ENCODE measurements at places on chromosomes 5 and 9.
A peak's percentile ranks its signal among the peaks of the same experiment; 100 is the strongest.

- DNase-seq, result no peak
These were observed 620.2 kb downstream of the ACTL7B start for GRCh38 chr9:108235609-108236008.

- DNase-seq, result no peak
These were observed 14.6 kb downstream of the ANKS6 start for GRCh38 chr9:98781588-98782383.

DNA sequence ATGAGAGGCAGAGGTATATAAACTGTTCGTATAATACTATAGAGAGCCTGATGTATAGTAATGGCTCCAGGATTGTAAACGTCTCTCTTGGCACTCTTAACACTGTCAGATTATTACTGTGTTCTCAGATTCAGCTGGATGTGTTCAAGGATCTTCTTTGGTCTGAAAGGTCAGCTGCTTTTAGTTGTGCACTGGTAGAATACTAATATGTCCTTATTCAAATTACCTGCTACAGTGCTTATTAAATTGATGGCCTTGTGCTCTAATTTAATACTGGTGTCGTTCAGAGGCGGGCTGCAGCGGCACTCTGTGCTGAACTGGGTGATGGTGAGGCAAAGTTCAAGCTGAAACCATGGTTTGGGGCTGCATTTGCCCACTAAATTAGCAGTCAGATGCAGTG is 216.7 kb upstream of the ARRDC3 start:
- DNase-seq, result no peak

DNA sequence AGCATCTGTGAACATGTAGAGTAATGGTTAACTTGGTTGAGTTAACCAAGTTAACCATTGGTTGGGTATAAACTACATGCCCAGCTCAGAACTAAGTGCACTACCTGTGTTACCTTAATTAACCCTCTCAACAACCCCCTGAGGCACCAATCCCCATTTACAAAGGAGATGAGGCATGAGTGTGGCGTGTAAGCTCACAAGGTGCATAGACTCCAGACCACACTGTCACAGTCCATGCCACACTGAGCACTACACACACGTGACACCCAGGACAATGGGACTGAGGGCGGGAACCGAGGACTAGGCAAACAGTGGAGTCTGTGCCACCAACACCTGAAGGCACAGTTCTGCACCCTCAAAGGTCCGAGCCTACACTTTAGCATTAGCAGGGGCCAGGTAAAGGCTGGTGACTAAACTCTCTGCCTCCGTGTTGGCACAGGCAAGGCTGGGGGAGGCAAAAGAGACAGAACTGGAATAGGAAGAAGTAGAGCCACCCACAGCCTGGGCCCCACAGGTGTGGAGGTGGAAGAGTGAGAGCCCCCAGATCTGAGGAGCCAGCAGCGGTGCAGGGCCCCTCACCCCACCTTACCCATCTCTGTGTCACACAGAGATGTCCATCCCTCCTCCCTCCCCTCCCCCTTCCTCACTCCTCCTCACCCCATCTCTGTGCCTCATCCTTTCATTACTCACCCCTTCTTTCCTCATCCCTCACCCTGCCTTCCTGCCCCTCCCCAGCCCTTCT is 2.2 kb upstream of the DNAJB5 start:
- peak; percentile 32 for DNase-seq

GRCh38 chr5:150066901-150067396 is 19.4 kb downstream of the CSF1R start:
- DNase-seq, result peak; percentile 91

GRCh38 chr9:110015759-110016158 is 192.2 kb downstream of the C9orf152 start:
- DNase-seq, result peak; percentile 83

DNA sequence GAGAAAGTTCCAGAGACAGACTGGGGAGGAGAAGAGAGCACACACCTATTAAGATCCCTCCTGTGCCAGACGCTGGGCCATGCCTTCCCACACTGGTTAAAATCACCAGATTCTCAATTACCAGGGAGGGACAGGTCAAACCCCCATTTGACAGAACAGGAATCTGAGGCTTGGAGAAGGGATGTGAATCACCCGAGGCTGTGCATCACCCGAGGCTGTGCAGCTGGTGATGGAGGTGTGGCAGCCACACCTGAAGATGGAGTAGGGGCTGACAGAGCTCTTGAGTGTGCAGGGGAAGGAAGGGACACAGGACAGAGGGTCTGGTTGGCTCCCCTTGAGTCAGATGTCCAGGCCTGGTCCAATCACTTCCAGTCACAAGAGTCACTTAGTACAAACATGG is 70.6 kb downstream of the LMX1B start:
- no peak for DNase-seq

DNA sequence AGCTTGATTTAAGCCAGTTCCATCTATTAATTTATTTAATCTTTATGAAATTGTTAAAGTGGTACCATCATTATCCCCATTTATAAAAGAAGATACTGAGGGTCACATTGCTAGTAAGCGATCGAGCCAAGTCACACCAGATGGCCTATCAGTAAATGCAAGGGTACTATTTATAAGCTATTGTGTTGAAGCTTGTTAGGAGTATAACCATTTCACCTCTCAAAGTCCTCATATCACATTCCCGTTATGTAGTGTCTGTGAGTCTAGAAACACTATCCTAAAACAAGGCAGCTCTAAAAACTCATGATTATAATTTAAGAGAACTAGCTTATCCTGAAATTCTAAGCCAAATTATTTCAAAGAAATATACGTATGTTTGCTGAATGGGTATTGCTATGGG is 1161.8 kb downstream of the EFNA5 start:
- no peak for DNase-seq
